ENCODE measurements at places on chromosomes 2 and 18. TPM values are rescaled to one million over a fixed set of nuclear protein-coding genes. Genes with fewer than 3 reads are reported as not detected.

The DYSF gene
- total RNA-seq = 48.3 TPM

The TEKT4 gene
- total RNA-seq = 4.1 TPM

The VWC2L gene
- 0.25 TPM for total RNA-seq

The SPAG16 gene
- 90.6 TPM for total RNA-seq

The SH3RF3 gene
- 9.7 TPM for total RNA-seq

The GALNT3 gene
- 26.6 TPM for total RNA-seq
